ELR (cell line): ENCODE measurements at places on chromosomes 1 and 21.

GRCh38 chr1:9419369-9420041 lies 119.8 kb upstream of the SLC25A33 start:
- DNase-seq, result no peak

GRCh38 chr1:243440406-243440805 lies 184.6 kb downstream of the SDCCAG8 start:
- DNase-seq, result no peak

DNA sequence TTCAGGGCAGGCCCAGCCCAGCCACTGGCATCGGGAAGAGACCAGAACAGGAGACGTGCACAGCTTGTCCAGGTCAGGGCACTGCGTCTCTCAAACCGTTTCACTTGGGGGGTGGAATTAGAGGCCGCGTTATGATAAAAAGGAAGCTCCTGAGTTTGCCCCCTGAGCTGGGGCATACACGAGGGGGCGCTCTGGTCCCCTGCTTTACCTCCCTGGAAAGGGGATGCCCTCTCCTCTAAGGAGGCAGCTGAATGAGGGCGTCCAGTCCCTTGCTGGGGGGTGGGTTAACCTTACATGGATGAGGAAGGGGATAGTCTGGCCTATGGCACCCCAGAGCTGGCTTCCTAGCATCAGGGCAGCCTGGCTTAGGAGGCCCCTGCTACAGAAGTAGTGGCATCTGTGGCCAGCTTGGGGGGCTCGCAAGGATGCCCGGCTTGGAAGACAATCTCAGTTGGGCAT lies 2.3 kb downstream of the MYOG start:
- no peak for DNase-seq

DNA sequence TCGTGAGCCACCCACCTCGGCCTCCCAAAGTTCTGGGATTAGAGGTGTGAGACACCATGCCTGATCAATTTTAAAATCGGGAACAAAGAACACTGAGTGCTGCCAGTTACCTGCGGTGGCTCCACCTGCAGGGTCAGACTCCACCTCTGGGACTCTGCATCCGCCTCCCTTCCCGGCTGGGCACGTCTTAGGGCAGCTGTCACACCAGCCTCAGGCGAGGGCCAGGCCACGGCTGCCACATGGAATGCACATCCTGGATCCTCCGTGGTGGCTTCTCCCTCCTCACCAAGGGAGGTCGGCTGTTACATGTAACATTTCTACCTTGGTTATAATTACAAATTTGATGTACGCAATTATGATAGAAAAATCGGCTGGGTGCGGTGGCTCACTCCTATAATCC lies 5.9 kb upstream of the MXRA8 start:
- no peak for DNase-seq

GRCh38 chr1:1347663-1348419 lies 1.4 kb downstream of the DVL1 start:
- peak; percentile 59 for DNase-seq

DNA sequence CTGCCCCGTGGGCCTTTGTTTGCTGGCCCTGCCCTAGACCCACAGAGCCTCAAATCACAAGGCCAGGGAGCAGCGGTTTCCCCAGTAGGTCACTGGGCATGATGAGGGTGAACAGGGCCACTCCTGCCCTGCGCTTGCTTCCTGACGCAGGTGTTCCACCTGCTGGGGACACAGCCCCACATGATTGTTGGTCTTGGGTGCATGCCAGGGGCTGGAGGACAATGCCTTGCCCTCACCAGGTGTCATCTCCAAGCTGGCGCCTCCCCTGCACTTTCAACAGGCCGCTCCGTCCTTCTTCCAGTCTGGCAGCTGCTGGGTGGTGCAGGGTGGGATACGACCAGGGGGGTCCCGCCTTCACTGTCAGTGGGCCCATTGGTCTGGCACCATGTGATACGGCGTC lies 24.3 kb downstream of the IL10RB start:
- no peak for DNase-seq

DNA sequence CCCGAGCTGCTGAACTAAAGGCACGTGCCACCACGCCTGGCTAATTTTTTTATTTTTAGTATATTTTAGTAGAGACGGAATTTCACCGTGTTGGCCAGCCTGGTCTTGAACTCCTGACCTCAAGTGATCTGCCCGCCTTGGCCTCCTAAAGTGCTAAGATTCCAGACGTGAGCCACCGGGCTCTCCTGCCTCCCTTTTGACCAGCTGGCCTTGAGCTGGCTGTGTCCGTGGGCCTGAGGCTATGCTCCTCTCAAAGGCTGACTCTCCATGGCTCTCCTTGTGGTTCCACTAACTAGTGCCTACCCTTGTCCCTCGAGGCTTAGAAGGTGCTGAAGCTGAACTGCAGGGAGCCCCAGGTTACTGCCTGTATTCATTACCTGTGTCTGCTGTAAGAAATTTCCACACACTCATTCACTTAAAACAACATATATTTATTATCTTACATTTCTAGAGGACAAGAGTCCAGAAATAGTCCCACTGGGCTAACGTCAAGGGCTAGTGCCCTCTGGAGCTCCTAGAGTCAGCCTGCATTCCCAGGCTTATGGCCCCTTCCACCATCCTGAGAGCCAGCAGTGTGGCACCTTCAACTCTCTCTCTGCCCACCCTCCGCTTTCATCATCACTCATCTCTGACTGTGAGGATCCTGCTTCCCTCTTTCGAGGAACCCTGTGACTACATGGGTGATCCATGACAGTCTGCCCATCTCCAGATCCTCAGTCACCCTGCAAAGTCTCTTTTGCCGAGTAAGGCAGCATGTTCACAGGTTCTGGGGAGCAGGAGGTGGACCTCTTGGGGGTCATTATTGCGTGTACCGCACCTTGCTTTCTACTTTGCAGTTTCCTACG lies 34.9 kb downstream of the ETS2 start:
- DNase-seq, result no peak

DNA sequence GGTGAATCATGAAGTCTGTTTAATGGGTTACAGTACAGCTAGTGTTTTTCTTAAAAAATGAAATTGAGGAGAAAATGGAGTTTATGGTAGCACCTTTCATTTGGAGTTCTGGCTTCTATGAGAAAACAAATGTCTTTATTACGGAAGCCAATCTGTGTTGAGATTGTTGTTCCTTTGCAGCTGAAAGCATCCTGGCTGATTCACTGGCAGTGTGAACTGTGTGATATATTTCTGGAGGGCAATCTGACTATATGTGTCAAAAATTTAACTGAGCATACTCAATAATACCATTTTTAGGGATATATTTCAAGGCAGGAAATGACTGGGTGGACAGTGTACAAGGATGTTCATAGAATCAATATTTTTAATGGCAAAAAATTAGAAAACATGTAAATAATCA lies 46.6 kb upstream of the LYST start:
- peak; percentile 91 for DNase-seq

DNA sequence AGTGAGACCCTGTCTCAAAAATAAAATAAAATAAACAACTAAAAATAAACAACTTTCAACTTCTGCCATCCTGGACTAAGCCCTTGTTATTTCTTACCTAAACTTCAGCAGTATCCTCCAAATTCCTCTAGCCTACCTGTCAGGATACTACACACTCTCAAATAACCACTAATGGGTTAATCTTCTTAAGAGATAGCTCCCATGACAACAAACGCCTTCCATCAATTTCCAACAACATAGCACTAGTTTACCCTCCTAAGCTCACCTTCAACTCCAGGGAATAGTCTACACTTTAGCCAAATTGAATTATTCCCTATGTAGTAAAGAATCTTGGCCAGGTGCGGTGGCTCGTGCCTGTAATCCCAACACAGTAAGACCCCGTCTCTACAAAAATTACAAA lies 11.3 kb downstream of the AUNIP start:
- DNase-seq, result no peak

GRCh38 chr1:241352401-241352800 lies 4.6 kb downstream of the RGS7 start:
- no peak for DNase-seq

DNA sequence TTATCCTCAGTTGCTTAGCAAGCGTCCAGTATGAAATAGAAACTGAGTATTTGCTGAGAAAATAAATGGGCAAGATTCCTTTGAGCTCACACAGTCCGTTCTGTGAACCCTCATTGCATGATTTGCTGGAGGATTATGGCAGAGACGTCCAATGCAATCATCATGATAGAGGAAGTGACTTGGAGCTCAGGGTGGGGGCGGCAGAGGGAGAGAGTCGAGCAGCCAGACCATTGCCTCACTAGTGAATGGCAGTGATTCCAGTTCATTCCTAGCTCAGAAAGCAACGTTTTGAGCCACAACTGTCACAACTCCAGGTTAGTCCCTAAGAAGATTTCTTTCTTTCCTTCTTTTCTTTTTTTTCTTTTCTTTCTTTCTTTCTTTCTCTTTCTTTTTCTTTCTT lies 27.5 kb upstream of the COL9A2 start:
- peak; percentile 46 for DNase-seq

GRCh38 chr1:183021405-183022201 lies 1.6 kb upstream of the LAMC1 start:
- DNase-seq, result no peak

DNA sequence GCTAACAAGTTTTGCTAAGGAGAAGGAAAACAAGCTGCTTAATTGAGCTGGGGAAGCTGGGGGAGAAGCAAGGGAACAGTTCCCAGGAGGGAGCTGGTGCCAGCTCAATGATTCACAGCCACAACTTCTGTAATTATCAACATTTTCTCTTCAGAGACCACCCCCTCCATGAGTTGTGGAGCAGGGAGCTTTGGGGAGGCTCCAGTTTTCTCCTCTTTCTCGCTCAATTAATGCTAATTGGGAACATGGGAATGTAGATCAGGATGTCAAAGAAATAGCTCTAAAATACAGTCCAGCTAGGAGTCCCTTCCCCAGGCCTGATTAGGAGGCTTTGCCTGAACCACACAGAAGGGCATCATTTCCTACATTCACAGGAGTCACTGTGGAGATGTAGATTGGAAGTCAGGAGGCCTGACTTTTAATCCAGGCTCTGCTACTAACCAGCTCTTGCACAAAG lies 12.1 kb upstream of the MNDA start:
- DNase-seq, result no peak

- no peak for DNase-seq
These were observed 38.7 kb downstream of the SLC9A1 start for GRCh38 chr1:27116232-27116631.

- no peak for DNase-seq
These were observed 16.7 kb downstream of the LPAR3 start for GRCh38 chr1:84876353-84876752.

- no peak for DNase-seq
These were observed 407.2 kb downstream of the HLX start for GRCh38 chr1:221286399-221286798.

- DNase-seq, result no peak
These were observed 14.1 kb downstream of the SUCO start for GRCh38 chr1:172547071-172547470.

- DNase-seq, result no peak
These were observed 872 bp upstream of the PPP2R5A start for GRCh38 chr1:212284332-212284743.

GRCh38 chr1:168164771-168165170 lies 14.0 kb upstream of the TIPRL start:
- DNase-seq, result peak; percentile 34

GRCh38 chr1:198878566-198878965 lies 239.7 kb downstream of the PTPRC start:
- DNase-seq, result peak; percentile 24

- DNase-seq, result no peak
These were observed 44.0 kb upstream of the NR5A2 start for GRCh38 chr1:199983531-199983930.

DNA sequence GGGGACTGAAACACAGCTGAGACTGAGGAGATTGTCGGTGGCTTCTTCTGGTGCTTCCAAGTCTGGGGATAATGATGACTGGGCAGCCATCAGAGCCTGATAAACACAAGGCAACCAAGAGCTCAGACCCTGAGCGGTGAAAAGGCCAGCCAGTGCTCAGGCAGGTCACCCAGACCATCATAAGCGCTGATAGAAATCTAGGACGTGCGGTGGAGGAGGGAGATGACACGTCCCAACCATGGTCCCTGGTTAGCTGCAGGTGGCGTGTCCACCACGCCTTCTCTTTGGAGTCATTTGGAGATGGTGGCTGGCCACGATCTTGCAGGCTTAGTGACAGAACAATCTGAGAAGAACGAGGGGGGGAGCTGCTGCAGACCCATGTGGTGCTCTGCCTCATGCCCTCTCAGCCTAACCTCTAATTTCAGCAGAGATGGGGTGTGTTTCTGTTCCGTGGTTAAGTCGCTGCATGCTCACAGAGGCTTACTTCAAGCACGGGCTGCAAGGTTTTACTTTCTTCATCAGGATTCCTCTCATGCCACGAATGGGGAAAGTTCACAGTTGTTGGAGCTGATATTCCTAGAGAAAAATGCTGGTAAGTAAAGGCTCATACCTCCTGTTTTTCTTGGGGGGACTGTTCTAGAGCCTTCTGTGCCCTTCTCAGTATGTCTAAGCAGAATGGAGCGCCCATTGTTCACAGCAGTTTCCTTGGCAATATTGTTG lies 17.4 kb upstream of the IGSF5 start:
- no peak for DNase-seq

DNA sequence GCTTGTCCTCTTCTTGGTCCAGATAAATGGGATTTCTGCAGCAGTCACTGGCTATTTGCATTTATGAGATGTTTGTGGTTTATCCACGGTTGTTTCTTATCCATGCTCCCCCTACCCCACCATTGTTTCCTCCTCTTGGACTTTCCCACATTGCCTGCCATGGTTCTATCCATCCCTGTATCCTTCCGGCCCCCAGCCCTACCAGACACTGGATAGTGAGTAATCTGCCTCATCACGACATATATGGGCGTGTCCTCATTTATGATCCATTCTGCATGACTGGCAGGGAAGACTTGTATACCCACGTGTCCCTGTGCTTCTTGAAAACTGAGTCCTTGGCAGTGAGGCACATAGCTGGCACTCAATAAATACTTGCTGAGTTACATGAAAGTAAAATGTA lies 40.1 kb downstream of the CACNA1S start:
- peak; percentile 74 for DNase-seq

- DNase-seq, result no peak
These were observed 55.0 kb upstream of the HMCN1 start for GRCh38 chr1:185679220-185679619.

DNA sequence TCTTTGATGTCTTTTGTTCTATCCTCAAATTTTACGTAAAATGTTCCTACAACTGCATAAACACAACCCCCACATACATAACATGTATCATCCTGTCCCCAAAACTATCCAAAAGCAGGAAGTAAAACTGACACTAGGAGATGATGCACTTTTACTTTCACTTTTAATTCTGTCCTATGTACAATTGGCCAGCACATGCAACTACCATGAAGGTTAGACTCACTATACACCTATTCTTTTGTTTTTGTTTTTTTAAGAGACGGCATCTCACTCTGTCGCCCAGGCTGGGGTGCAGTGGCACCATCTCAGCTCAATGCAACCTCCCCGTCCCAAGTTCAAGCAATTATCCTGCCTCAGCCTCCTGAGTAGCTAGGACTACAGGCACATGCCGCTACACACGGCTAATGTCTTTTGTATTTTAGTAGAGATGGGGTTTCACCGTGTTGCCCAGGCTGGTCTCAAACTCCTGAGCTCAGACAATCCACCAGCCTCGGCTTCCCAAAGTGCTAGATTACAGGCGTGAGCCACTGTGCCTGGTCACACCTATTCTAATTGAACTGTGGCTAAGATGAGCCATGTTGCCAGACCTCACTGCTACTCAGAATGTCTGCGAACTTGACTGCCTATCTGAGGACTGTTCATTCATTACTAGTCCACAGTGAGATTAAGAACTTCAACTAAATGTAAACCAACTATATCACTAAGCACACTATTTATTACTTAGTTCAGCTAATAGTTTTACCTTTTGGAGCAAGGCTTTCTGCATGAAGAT lies 48.0 kb downstream of the TOR3A start:
- peak; percentile 70 for DNase-seq
